Lung (tissue), 17 donors: ENCODE measurements at places on chromosomes 6 and 20. TPM values are rescaled to one million over a fixed set of nuclear protein-coding genes. Genes with fewer than 3 reads are reported as not detected.

- no peak overlapping the region for H3K4me3 ChIP-seq
- H3K27ac ChIP-seq, result no peak overlapping the region
- DNase-seq, result no peak
- no peaks in the 10 kb centered on the region for H3K36me3 ChIP-seq
- H3K27me3 ChIP-seq, result no peaks in the 10 kb centered on the region
Measured at GRCh38 chr6:104539173-104539572, 320.5 kb downstream of the HACE1 start.

- DNase-seq, result no peak
- H3K4me3 ChIP-seq, result no peak overlapping the region
- H3K36me3 ChIP-seq, result no peaks in the 10 kb centered on the region
- H3K27me3 ChIP-seq, result no peaks in the 10 kb centered on the region
- H3K4me1 ChIP-seq, result no peaks in the 10 kb centered on the region
Measured at GRCh38 chr6:56188429-56188828, 59.0 kb downstream of the COL21A1 start.

DNA sequence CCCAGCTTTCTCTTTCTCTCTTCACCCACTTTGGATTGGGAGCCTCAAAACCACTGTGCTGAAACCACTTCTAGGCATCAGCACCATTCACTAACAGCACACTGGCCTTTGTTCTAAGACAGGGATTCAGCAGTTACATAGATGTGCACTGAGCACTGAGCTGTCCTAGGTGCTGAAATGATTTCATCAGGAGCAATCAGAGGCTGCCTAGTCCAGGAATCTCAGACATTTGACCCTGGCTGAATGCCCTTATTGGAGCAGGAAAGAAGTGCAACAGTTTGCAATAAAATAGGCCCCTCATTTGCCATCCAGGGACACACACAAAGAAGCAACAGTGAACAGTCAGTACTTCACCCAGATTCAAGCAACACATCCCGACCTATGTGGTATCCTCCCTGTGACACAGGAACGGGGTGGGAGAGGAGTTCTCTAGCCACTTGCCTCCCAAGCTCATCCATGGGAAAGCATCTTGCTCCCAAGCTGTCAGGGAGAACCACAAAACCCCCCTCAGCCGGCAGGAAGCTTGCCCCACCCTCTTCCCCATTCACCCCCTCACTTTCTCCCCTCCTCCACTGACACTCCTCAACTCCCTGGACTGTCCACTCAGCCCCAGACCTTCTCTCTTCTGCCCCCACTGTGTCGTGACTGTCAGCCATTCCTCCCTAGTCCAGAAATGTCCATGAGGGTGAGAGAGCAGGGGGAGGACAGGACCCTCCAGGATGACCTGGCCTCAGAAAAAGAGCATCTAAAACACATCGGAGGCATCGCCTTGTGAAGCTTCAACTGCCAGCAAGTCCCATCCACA, 304.4 kb downstream of the PREX1 start:
- no peaks in the 10 kb centered on the region for H3K27me3 ChIP-seq
- no peaks in the 10 kb centered on the region for H3K4me1 ChIP-seq
- no peak overlapping the region for H3K27ac ChIP-seq

DNA sequence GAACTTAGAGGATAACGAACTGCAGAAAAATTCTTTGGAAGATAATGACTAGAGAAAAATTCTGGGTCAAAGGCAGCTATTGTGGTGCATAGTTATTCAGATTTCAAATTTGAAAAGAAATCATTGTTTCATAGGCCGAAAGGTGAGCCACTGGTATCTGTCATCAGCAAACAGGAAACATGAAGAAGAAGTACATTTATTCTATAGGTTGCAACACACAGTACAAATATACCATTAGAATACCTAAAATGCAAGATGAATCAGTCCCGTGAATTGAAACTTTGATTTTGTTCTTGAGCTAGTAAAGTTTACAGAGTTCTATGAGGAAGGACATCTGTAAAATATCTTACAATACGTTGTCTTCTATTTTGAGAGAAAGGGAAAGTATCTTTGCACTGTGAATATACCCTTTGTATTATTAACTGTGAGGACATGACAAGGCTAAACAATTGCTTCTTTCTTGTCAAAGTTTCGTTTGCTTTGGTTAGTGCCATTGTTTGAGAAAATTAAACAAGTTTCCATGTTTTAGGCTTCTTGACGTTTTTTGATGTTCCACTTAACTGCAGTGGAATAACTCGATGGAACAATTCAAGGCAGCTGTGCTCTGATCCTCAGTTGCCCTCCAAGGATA, 84.7 kb downstream of the HDGFL1 start:
- H3K27me3 ChIP-seq, result no peaks in the 10 kb centered on the region
- no peak overlapping the region for H3K4me3 ChIP-seq
- H3K36me3 ChIP-seq, result no peaks in the 10 kb centered on the region
- DNase-seq, result no peak

PPIL6 gene
- total RNA-seq, result 18.1 TPM

BRD2 gene
- total RNA-seq, result 178 TPM

ABCC10 gene
- total RNA-seq, result 43.3 TPM
